Cerebellar nuclear complex (tissue), 1 donor: ENCODE measurements at places on chromosomes 4 and X.

DNA sequence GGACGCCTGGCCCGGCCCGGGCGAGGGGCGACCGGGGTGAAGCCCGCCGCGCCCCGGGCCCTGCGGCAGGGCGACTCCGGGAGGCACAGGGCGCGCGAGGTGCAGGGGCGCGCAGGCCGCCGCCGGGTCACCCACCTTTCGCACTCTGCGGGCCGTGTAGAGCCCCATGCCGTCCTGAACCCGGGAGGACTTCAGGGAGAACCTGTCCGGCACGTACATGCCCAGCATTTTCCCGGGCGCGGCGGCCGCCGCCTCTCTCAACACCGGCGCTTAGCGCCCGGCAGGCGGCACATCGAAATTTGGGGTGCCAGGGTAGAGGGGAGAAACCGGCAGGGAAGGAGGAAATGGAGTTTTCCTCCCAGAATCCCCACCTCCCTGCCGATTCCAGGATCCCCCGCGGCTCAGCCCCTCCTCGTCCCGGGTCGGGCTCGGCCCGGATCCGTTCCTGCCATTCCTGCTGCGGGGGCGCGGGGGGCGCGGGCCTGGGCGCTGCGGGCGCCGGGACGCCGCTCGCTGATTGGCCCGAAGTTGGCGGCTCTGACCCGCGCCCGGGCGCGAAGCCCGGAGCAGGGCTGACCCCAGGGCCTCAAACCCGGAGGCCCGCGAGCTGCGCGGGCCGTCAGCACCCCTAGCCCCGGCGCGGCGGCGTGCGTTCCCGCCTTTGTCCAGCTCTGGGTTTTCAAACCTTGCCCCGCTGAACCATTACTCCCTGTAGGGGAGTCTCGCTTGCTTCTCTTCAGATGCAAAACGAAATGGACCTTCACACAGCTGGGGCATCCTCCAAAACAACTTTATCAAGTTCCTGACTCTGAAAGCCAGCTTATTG lies at the start of gene PRDM5:
TSS of gene PRDM5 (minus strand) at position 346 of the 826 bp plus-strand sequence. CDS start at position 228, 118 bp downstream.
- DNase-seq: no peak

DNA sequence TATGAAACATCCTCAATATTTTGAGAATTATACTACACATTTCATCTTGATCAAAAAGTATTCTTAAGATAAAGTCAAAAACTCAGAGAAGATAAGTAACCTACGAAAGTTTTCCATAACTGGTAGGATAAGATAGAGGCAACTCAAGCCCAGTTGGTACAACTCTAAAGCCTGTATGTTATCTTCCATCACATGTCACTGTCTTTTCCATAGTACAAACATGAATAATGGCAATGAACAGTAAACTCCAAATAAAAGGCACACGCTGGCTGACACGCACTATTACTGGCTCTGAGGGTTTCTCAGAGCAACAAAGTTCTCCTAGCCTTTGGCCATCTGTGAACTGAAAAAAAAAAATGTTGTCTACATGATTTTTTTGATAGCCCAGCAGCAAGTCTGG lies 27.2 kb downstream of the LIN54 start:
- no peak for DNase-seq

- no peak for DNase-seq
These were observed 192.7 kb upstream of the NHS start for GRCh38 chrX:17182317-17182716.

GRCh38 chrX:118534716-118535493 lies 39.3 kb downstream of the DOCK11 start:
- no peak for DNase-seq

GRCh38 chr4:183436417-183436816 lies 8.0 kb upstream of the CDKN2AIP start:
- no peak for DNase-seq

DNA sequence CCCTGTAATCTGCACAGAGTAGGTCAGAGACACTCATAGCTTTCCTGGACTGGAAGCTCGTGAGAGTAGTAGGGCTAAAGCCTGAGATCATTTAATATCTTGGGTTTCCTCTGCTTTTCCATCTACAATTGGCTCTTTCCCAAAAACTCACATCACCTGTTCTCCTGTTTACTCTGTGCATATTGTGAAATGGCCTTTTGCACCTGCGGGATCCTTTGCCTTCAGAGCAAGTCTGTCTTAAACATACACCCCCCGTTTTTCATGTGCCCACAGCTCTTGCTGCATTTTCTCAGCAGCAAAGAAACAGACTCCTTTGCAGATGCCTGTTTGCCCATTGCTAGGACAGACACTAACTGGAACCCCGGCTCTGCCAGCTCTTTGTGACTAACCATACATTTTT lies 608.3 kb upstream of the PCDH10 start:
- DNase-seq: no peak

DNA sequence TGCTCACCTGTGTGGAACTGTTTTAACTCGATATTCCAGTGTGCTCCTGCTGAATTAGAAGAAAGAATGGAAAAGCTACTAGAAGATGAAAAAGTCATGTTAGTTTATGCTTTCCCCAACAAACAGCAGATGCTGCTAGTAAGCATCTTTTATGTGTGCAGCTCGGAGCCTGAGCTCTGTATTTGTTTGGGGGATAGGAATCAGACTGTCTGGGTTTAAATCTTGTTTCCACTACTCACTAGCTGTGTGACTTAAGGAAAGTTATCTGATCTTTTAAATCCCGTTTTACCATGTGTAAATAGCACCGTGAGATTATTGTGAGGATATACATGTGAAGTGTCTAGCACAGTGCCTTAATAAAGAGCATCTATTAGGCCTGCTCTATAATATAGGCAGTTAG lies 24.0 kb upstream of the SPARCL1 start:
- no peak for DNase-seq

DNA sequence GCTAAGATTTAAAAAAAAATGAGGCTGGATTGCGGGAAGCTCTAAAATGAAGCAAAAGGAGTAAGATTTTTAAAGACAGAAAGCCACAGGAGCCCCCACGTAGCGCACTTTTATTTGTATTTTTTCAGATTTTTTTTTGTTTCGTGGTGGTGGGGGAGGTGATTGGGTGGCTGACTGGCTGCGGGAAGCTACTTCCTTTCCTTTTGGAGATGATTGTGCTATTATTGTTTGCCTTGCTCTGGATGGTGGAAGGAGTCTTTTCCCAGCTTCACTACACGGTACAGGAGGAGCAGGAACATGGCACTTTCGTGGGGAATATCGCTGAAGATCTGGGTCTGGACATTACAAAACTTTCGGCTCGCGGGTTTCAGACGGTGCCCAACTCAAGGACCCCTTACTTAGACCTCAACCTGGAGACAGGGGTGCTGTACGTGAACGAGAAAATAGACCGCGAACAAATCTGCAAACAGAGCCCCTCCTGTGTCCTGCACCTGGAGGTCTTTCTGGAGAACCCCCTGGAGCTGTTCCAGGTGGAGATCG lies 908 bp downstream of the PCDH10 start:
- no peak for DNase-seq

- no peak for DNase-seq
These were observed 718 bp downstream of the SPIN3 start for GRCh38 chrX:56994375-56995270.

- no peak for DNase-seq
These were observed 276.9 kb downstream of the ARHGAP24 start for GRCh38 chr4:85751866-85752265.

- no peak for DNase-seq
These were observed 465.4 kb downstream of the FAT4 start for GRCh38 chr4:125780164-125780563.

GRCh38 chrX:136162827-136163570 lies 15.7 kb downstream of the FHL1 start:
- no peak for DNase-seq

GRCh38 chr4:82801910-82802521 lies 3.4 kb upstream of the SCD5 start:
- DNase-seq: no peak

DNA sequence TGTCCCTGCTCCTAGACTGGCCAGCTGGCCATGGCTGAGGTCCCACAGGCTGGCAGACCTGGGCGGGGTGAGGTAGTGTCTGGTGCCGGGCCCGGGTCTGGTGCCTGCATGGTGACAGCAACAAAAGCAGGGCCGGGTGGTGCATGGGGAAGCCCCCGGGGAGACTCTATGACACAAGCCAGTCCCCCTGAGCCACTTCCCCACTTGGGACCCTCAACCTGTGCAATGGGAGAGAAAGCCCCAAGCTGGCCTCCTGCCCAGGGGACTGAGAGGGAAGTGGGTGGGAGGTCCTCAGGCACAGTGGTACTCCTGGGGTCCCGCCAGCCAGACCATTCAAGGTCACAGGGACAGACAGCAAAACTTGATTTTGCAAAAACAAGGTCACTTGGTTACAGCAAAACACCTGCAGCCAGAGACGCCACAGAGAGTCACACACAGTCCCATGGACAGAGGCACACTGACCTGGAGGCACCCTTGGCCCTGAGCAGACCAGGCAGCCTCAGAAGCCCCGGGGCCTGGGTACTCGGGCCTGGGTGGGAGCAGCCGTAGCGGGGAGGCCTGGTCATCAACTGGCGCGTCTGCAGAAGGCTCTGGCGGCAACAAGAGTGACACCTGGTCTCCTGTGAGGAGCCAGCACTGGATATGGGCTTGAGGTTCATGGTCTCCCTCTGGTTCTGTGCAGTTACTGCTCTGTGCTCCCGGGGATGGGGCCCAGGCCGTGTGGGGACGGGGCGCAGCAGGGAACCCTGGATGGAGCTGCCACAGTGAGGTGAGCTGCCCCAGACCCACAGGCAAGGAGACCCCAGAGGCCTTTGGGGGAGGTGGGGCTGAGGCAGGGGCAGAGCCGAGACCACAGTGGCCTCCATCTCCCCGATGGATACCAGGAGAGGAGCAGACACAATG lies 60.6 kb downstream of the HTRA3 start:
- no peak for DNase-seq

DNA sequence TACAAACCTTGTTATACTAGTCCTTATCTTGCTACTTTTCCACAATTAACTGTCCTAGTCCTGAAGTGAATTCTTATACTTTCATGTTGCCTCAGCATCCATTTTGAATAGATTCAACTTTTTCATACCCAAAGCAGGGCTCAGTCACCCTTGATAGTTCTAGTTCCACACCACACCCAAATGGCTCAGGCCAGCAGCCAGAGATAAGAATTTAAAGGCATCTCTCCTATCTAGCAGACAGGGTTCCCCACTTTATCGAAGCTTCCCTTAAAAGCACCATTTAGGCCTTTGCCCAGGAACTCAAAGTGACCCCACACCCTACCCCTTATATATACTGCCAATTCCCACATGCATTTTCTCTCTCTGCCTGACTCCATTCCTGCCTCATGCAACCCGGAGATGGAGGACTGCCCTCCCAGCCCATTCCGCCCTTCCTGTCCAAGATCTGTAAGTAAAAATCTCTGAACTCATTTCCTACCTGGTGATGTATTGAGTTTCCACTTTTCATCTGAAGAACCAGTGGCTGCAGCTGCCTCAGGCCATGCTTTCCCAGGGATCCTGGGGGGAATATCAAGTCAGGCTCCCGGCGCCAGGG lies 63.7 kb upstream of the TXK start:
- DNase-seq: no peak

- DNase-seq: no peak
These were observed 50.7 kb downstream of the CLDN34 start for GRCh38 chrX:10017872-10018271.

GRCh38 chr4:152850377-152850776 lies 70.6 kb downstream of the ARFIP1 start:
- no peak for DNase-seq

- DNase-seq: no peak
These were observed 146.7 kb downstream of the PCDH7 start for GRCh38 chr4:30866907-30867306.

- DNase-seq: no peak
These were observed 13.8 kb downstream of the PCDH10 start for GRCh38 chr4:133162941-133163340.

GRCh38 chrX:20265221-20265725 lies 1.4 kb downstream of the RPS6KA3 start:
- no peak for DNase-seq

DNA sequence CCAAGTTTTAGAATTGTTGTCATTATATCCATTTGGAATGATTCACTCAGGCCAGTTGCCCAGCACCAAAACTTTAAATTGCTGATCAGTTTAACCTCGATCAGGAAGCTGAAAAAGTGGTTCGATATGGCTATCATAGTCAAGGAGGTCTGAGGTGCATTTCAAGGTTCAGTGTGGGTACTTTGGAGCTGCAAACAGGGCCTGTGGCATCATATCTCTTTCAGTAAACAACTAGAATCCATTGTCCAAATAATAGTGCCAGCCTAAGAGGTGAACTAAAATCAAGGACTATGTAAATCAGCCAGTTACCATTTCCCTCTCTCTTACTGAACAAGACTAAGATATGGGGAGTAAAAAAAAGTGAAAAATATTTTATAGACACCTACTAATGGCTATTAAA lies 14.2 kb downstream of the TMEM47 start:
- no peak for DNase-seq

DNA sequence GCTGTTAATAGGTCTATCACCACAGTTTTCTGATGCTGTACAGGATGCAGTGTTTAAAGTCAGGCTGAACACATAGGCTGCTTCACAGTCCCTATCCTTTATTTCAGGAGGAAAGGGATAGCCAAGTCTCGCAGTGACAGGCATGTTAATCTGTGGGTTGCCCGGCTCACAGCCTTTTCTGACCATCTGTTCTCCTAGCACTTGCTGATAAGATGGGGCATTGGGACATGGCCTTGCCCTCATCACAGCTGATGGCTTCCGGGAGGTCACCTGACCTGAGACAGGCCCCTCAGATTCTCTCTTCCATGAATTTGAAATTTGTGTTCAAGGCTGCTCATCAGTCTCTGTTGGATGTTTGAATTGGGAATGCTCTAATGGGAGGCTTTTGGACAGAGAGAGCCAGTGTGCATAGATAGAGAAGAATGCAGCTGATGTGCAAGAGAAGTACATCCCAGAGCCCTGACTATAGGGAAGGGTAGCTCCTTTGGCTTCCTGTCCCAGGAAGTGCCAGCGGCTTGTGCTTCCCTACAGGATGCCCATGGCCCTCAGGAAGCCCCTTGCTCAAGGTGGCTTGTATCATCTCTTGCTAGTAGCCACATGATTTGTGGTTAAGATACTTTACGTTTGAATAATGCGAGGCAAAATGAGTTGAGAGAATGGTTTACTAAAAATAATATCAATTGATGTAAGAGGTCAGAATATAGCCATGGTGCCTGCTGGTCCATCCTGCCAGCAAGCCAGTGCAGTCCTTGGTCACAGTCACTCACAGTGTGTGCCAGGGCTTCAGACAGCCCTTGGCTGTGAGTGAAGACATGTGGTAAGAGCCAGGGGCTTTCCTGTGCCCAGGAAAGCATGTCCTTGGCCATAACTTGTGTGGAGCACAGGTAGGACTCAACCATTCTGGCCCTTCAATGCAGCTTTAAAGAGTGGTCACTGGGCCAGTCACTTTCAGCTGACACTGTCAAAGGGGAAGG lies 88.6 kb downstream of the TSPAN7 start:
- DNase-seq: peak; percentile 21

GRCh38 chr4:151195801-151196200 lies 81.2 kb upstream of the PRSS48 start:
- DNase-seq: no peak

DNA sequence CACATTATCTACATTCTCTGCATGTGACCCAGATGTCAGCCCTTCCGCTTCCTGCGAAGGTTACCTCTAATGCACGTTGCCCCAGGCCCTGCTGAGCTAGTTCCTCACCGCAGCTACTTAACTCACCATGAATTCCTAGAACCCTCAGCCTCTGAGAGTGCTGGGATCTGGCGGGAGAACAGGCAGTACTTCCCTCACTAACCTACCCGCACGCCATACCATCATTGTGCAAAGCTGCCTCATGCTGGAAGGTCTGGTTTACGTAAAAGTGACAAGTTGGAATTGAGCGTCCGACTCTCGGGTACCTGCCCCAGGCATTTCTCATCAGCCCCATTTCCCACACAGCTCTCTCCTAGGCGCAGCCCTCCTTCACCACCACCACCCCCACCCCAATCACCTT lies 6.3 kb downstream of the SLC25A4 start:
- no peak for DNase-seq
